ENCODE measurements at places on chromosomes 1 and 21.

GRCh38 chr1:199657449-199657848 lies 370.1 kb upstream of the NR5A2 start:
- H3K36me3 ChIP-seq: no peaks in the 10 kb centered on the region
- no peaks in the 10 kb centered on the region for H3K4me1 ChIP-seq
- H3K27ac ChIP-seq: no peak overlapping the region
- DNase-seq: no peak
- no peak overlapping the region for H3K4me3 ChIP-seq

DNA sequence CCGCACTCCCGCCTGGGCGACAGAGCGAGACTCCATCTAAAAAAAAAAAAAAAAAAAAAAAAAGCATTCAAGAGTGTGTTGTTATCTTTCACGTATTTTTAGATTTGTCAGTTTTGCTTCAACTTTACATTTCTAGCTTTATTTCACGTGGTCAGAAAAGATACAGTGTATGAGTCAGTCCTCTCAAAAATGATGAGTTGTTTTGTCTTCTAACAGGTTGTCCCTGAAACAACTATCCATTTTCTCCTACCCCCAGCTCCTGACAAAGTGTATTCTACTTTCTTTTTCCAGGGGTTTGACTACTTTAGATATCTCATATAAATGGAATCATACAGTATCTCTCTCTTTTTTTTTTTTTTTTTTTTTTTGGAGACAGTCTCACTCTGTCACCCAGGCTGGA lies 5.5 kb upstream of the ZNF695 start:
- peaks cover under 1% of the 10 kb centered on the region for H3K4me1 ChIP-seq
- no peak overlapping the region for H3K27ac ChIP-seq
- peaks cover 4% of the 10 kb centered on the region for H3K27me3 ChIP-seq
- H3K4me3 ChIP-seq: no peak overlapping the region
- peaks cover 2% of the 10 kb centered on the region for H3K36me3 ChIP-seq
- no peak for DNase-seq

DNA sequence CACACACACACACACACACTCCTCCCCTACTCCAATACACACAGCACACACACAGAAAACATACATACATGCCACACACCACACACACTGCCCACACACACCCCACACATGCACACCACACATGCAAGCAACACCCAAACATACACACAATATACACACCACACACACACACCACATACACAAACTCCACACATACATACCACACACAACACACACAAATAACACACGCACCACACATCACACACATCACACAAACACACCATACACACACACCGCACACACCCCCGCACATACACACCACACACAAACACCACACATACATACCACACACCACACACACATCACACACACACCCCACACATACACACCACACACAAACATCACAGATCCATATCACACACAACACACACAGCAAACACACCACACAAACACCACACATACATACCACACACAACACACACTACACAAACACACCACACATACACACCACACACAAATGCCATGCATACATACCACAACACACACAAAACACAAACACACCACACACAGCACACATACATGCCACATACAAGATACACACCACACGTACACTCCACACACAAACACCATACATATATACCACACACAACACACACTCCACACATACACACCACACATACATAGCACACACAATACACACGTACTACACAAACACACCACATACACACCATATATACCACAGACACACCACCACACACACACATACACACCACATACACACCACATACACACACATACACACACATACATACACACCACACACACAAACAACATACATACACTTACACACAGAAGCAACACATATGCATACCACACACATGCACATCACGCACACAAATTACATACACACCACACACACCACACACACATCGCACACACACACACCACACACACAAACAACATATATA lies 932 bp upstream of the RAB7B start:
- peaks cover 25% of the 10 kb centered on the region for H3K27me3 ChIP-seq
- no peaks in the 10 kb centered on the region for H3K36me3 ChIP-seq
- no peak overlapping the region for H3K27ac ChIP-seq

GRCh38 chr1:87840767-87841166 lies 512.1 kb downstream of the LMO4 start:
- no peaks in the 10 kb centered on the region for H3K4me1 ChIP-seq
- H3K4me3 ChIP-seq: no peak overlapping the region
- no peaks in the 10 kb centered on the region for H3K36me3 ChIP-seq
- no peak overlapping the region for H3K27ac ChIP-seq
- no peak for DNase-seq

DNA sequence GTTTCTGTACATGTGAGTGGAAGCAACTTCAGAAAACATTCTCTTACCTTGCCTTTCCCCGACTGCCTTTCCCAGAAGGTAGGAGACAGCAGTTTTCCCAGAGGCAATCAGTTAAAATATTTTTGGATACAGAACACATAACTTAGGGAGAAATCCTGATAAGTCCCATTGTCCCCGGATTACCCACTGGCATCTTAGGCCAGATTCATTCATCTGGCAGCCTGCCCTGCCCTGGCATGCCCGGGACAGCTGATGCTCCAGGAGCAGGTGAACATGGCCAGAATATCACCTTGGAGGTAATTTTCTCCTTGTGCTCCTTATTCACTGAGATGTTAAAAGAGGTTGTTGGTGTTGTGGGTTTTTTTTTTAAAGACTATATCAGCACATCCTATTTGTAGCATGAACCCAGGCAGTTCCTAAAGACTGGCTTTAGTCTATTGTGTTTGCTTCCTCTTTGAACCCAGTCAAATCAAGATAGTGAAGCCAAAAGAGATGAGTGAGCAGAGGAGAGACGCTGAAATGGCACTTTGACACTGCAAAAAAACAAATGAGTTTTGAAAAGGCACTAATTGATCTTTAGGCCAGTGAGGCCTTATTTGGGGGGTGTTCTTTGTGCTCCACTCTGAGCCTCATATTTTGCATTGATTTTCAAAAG lies 139.6 kb downstream of the PLPP3 start:
- no peak overlapping the region for H3K27ac ChIP-seq
- no peak overlapping the region for H3K4me3 ChIP-seq
- DNase-seq: no peak
- H3K27me3 ChIP-seq: no peaks in the 10 kb centered on the region

GRCh38 chr1:7846656-7847055 lies 6.2 kb downstream of the UTS2 start:
- H3K4me1 ChIP-seq: peaks cover 3% of the 10 kb centered on the region
- peaks cover 3% of the 10 kb centered on the region for H3K36me3 ChIP-seq
- H3K27me3 ChIP-seq: no peaks in the 10 kb centered on the region
- H3K27ac ChIP-seq: no peak overlapping the region
- H3K4me3 ChIP-seq: no peak overlapping the region

GRCh38 chr1:20233866-20234265 lies 47.5 kb upstream of the PLA2G2C start:
- no peaks in the 10 kb centered on the region for H3K36me3 ChIP-seq
- no peak for DNase-seq
- H3K27me3 ChIP-seq: peaks cover 37% of the 10 kb centered on the region
- H3K4me3 ChIP-seq: no peak overlapping the region
- no peaks in the 10 kb centered on the region for H3K4me1 ChIP-seq

- peaks cover 21% of the 10 kb centered on the region for H3K4me1 ChIP-seq
- H3K4me3 ChIP-seq: no peak overlapping the region
- no peak for DNase-seq
- no peaks in the 10 kb centered on the region for H3K36me3 ChIP-seq
Measured at GRCh38 chr1:113040718-113041412, 32.1 kb upstream of the LRIG2 start.

GRCh38 chr1:209388358-209388757 lies 195.2 kb upstream of the CAMK1G start:
- H3K27ac ChIP-seq: no peak overlapping the region
- no peaks in the 10 kb centered on the region for H3K4me1 ChIP-seq
- H3K4me3 ChIP-seq: no peak overlapping the region
- no peak for DNase-seq
- no peaks in the 10 kb centered on the region for H3K36me3 ChIP-seq
- H3K27me3 ChIP-seq: peaks cover 4% of the 10 kb centered on the region

DNA sequence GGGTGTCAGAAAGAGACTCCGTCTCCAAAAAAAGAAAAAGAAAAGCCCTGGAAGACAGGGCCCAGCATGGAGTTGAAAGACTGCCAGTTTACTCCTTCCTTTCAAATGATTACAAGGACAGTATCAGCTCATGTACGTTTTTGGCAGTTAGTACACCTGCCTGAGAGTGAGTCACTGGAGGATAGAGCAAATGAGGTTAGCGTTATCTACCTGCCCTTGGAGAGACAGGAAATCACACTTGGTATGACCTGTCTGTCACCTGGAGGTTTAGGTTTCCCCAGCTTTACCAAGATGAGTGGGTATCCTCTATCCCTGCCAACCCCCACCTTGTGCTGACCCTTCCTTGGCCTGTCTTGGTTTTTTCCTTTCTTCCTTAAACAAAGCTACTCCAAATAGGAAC lies 96.8 kb upstream of the BMP8A start:
- H3K4me3 ChIP-seq: no peak overlapping the region
- DNase-seq: peak; percentile 25
- H3K27ac ChIP-seq: no peak overlapping the region
- no peaks in the 10 kb centered on the region for H3K27me3 ChIP-seq
- H3K4me1 ChIP-seq: peaks cover 84% of the 10 kb centered on the region

- H3K27me3 ChIP-seq: peaks cover 39% of the 10 kb centered on the region
- H3K27ac ChIP-seq: no peak overlapping the region
- no peaks in the 10 kb centered on the region for H3K36me3 ChIP-seq
Measured at GRCh38 chr1:31714442-31715086, 10.7 kb upstream of the COL16A1 start.

- H3K4me1 ChIP-seq: no peaks in the 10 kb centered on the region
- H3K27ac ChIP-seq: no peak overlapping the region
- no peak for DNase-seq
- no peaks in the 10 kb centered on the region for H3K27me3 ChIP-seq
- no peak overlapping the region for H3K4me3 ChIP-seq
Measured at GRCh38 chr1:204139088-204139487, 12.8 kb downstream of the ETNK2 start.

- H3K4me1 ChIP-seq: no peaks in the 10 kb centered on the region
- H3K27me3 ChIP-seq: peaks cover 10% of the 10 kb centered on the region
- no peak for DNase-seq
- no peak overlapping the region for H3K4me3 ChIP-seq
- no peaks in the 10 kb centered on the region for H3K36me3 ChIP-seq
Measured at GRCh38 chr1:85449356-85449755, 15.6 kb downstream of the DDAH1 start.

DNA sequence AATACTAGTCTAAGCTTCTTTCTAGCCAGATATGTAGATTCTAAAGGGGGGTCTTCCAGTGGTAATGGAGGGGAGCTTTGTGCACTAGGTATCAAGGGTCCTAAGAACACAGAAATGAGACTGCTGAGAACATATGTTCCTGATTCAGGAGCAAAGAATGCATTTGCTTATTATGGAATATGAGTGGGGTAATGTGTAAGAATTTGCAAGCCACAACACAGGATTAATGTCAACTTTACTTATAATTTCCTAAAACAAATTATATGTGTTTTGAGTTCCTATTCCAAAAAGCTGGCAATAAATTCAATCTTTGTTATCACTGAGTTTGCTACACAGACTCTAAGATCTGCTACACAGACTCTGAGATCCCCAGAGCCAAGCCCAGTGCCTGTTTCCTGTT lies 357.0 kb upstream of the PTBP2 start:
- H3K27ac ChIP-seq: no peak overlapping the region
- peaks cover 5% of the 10 kb centered on the region for H3K27me3 ChIP-seq
- no peaks in the 10 kb centered on the region for H3K36me3 ChIP-seq
- no peak for DNase-seq
- H3K4me3 ChIP-seq: no peak overlapping the region

GRCh38 chr1:62717483-62717882 lies 29.3 kb upstream of the DOCK7 start:
- no peak for DNase-seq
- no peaks in the 10 kb centered on the region for H3K4me1 ChIP-seq
- no peak overlapping the region for H3K27ac ChIP-seq
- peaks cover 4% of the 10 kb centered on the region for H3K27me3 ChIP-seq

DNA sequence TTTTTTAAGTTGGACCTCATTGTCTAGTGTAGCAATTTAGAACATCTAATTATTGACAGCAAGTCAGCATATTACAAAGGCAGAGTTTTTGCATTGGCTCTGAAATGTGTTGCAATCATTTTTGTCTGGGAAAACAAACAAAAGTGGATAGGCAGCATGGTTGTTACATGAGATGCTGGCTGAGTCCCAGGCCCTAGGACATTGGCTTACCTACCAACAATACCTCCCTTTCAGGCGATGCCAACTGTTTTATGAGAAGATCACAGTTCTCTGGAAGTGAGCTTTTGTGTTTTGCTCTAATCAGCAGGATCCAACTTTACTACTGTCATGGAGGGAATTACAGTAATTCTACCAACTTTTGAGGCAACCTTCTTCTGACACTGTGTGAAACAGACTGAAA lies 71.5 kb upstream of the CXADR start:
- DNase-seq: no peak
- no peaks in the 10 kb centered on the region for H3K36me3 ChIP-seq
- no peak overlapping the region for H3K27ac ChIP-seq
- no peaks in the 10 kb centered on the region for H3K4me1 ChIP-seq
- no peak overlapping the region for H3K4me3 ChIP-seq

GRCh38 chr1:78410643-78411042 lies 80.1 kb upstream of the PTGFR start:
- H3K4me1 ChIP-seq: no peaks in the 10 kb centered on the region
- H3K27me3 ChIP-seq: peaks cover 1% of the 10 kb centered on the region
- no peaks in the 10 kb centered on the region for H3K36me3 ChIP-seq
- DNase-seq: no peak

DNA sequence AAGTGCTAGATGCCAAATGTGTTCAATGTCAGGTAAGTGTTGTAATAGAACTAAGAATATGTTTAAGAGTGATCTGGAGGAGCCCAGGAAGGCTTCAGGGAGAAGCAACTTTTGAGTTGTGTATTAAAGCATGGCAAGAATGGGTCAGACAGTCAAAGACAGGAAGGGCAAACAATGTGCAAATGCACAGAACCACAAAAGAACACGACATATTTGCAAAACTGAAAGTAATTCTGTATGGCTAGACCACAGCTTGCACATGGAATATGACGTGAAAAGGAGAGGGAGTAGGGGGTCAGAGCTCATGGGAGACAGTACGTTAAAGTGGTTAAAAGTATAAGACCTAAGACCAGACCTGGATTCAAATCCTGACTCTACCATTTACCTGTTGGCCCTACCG lies 7.1 kb upstream of the SORT1 start:
- H3K4me1 ChIP-seq: peaks cover 24% of the 10 kb centered on the region
- H3K27me3 ChIP-seq: no peaks in the 10 kb centered on the region
- DNase-seq: no peak
- H3K27ac ChIP-seq: peak overlapping the region; percentile 38

- H3K4me1 ChIP-seq: no peaks in the 10 kb centered on the region
- H3K27ac ChIP-seq: no peak overlapping the region
- no peak overlapping the region for H3K4me3 ChIP-seq
- H3K36me3 ChIP-seq: no peaks in the 10 kb centered on the region
- no peaks in the 10 kb centered on the region for H3K27me3 ChIP-seq
Measured at GRCh38 chr1:204263254-204263910, 49.6 kb upstream of the GOLT1A start.

- no peak overlapping the region for H3K4me3 ChIP-seq
- H3K27me3 ChIP-seq: peaks cover 2% of the 10 kb centered on the region
- no peaks in the 10 kb centered on the region for H3K36me3 ChIP-seq
- H3K27ac ChIP-seq: no peak overlapping the region
- no peak for DNase-seq
Measured at GRCh38 chr1:22808676-22809483, 98.2 kb downstream of the EPHB2 start.

- H3K4me3 ChIP-seq: no peak overlapping the region
- H3K27me3 ChIP-seq: peaks cover 2% of the 10 kb centered on the region
- H3K27ac ChIP-seq: no peak overlapping the region
Measured at GRCh38 chr21:31030367-31031106, 7.7 kb downstream of the KRTAP19-8 start.

GRCh38 chr1:244381878-244382565 lies 69.7 kb downstream of the ADSS2 start:
- H3K4me3 ChIP-seq: no peak overlapping the region
- no peak overlapping the region for H3K27ac ChIP-seq
- H3K36me3 ChIP-seq: no peaks in the 10 kb centered on the region
- DNase-seq: no peak

Measured in activated CD4-positive, alpha-beta memory T cell treated with anti-CD3 and anti-CD28 coated beads for 36 hours (primary cell).